ENCODE measurements at places on chromosomes 1 and 21.

DNA sequence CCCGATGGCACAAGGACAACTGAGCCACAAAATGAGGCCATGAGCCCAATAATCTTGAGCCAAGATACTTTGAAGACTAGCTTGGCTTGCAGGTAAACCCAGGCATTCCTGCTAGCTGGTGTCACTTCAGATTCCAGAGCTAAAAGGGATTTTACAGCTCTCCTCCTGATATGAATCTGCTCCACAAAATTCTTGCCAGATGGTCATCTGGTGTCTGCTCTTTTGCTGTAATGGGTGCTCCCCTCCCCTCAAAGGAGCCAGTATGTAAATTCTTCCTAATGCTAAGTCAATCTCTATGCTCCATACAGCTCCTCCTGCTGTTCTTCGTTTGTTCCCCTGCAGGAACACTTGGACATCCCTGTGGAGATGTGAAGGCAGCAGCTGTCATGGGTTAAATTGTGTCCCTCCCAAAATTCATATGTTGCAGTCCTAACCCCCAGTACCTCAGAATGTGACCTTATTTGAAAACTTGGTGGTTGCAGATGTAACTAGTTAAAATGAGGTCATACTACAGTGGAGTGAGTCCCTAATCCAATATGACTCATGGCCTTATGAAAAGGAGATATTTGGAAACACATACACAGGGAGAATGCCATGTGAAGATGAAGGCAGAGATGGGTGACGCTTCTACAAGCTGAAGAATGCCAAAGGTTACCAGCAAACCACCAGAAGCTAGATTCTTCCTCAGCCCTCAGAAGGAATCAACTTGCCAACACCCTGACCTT, 180.6 kb upstream of the PALMD start:
- peak; percentile 74 for DNase-seq

GRCh38 chr1:24248859-24249258, 61.8 kb upstream of the IFNLR1 start:
- no peak for DNase-seq

DNA sequence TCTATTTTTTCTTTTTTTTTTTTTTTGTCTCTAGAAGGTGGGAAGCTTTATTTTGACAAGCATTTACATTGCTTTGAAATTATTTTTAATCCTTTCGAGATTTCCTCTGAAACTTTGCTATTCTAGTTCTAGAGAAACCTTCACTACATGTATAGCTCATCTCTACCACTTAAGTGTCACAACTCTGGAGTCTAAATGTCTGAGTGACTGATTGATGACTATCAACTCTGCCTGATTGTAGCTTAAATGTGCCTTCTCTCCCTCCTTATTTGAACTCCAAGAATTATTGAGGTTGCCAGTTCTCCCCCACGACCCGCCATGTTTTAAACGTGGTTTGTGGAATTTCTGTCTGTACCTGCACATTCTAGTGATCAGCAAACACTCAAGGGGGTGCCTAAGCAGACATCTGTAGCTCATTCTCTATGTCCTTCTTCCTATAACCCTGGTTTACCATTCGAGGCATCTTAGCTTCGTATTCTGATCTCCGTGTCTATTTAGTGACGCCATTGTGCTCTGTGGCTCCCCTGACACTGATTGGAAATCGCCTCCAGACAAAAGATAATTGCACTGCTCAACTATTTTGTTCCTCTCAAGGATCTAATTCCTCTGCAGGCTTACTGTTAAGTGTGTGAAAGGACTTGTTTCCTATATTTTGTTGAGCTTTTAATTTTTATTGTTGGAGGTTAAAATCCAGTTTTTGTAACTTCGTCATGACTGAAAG, 1570.6 kb downstream of the BRINP3 start:
- DNase-seq = no peak

GRCh38 chr1:83931658-83932253, 67.2 kb downstream of the TTLL7 start:
- DNase-seq = peak; percentile 53

DNA sequence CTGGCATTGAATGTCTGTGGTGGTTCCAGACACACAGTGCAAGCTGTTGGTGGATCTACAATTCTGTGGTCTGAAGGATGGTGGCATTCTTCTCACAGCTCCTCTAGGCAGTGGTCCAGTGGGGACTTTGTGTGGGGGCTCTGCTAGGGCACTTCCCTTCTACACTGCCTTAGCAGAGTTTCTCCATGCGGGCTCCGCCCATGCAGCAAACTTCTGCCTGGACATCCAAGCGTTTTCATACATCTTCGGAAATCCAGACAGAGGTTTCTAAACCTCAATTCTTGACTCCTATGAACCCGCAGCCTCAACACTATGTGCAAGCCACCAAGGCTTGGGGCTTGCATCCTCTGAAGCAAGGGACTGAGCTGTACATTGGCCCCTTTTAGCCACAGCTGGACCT, 43.0 kb downstream of the RGS18 start:
- DNase-seq = no peak

DNA sequence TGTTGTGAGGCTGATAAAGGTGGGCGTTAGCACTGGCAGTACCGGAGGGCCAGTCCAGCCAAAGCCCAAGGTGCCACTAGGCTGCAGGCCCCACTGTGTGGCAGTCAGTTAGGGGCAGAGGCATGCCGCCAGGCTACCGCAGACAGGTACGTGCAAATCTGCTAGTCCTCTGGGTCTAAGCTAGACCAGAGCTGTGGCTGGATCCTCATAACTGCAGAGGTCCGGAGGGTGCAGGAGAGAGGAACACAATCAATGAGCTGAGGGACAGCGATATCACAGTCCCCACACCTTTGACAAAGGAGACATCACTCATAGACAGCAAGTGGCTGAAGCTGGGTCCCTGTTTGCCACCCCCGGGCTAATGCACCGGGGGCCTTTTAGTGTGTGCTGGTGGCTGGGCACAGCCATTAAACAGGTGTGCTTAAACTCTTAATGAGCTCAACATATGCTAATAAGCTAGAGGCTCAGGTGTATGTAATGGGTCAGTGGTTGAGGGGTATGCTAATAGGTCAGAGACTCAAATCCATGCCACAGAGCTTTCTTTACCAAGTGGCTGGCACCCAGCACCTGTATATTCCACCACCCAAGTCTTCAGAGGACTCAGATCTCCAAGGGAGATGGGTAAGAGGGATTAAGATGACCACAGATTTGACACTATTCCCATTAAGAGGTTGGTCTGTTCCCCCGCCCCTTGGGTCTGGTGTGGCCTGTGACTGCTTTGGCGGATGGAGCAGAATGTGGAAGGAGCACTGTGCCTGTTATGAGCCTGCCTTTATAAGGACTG, 82.0 kb downstream of the GLIS1 start:
- no peak for DNase-seq

DNA sequence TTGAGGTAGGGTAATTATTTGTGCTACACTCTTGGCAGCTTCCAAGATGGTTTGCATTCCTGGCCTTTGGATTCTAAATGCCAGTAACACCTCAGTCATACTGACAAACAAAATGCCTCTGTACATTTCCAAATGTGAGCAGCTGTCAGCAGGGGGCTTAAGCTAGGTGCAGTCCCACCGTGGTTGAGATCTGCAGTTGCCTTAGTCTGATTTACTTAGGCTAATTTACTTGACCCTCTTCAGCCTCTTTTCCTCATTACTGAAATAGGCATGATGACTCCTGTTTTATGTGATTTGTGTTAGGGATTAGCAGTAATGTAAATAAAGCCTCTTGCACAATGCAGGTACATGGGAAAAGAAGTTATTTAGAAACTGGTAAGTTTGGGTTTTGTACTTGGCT, 13.5 kb upstream of the SPATA1 start:
- DNase-seq = no peak

DNA sequence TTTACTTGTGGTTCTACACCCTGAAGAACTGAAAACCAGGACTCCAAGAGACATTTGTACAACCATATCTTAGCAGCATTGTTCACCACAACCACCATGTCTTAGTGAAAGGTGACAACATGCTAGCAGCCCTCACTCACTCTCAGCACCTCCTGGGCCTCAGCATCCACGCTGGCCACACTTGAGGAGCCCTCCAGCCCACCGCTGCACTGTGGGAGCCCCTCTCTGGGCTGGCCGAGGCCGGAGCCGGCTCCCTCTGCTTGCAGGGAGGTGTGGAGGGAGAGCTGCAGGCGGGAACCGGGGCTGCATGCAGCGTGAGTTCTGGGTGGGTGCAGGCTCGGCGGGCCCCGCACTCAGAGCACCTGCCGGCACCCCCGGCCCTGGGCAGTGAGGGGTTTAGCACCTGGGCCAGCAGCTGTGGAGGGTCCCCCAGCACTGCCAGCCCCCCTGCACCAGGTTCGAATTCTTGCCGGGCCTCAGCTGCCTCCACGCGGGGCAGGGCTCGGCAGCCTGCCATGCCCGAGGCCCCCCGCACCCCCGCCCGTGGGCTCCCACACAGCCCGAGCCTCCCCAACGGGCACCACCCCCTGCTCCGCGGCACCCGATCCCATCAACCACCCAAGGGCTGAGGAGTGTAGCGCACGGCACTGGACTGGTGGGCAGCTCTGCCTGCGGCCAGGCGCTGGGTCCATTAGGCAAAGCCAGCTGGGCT, 9.2 kb downstream of the C1orf159 start:
- no peak for DNase-seq

GRCh38 chr1:67632811-67633655, 52.0 kb upstream of the GADD45A start:
- no peak for DNase-seq

DNA sequence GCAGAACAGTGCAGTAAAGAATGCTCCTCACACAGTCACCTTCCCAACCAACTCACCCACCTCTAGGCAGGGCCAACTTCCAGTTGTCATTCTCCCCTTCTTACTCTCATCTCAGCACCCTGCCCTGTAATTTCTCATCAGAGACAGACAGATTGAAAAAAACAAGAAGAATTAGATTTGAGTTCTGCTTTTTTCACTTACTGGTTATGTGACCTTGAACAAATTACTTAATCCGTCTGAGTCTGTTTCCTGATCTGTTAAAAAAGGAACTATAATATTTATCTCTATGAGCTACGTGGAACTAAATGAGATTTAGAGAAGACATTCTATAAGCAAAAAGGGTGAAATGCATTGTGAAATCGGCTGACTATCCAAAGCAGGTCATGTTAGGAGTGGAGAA, 330.3 kb downstream of the ZNF326 start:
- DNase-seq = no peak

DNA sequence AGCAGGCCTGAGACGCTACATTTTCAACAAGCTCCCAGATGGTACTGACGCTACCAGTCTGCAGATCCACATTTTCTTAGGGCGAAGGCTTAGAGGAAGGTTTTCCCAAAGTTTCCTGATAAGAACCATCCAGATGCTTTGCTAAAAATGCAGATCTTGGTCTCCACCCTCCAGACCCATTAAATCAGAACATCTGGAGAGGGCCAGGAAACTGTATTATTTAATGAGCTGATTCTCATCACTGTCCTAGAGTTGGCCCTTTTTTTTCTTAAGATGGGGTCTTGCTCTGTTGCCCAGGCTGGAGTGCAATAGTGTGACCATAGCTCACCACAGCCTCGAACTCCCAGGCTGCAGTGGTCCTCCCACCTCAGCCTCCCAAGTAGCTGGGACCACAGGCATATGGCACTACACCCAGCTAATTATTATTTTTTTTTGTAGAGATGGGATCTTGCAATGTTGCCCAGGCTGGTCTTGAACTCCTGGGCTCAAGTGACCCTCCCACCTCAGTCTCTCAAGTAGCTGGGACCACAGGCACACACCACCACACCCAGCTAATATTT, 67.2 kb upstream of the EFHD2 start:
- DNase-seq = no peak

GRCh38 chr1:201528631-201529252, 10.2 kb upstream of the NAV1 start:
- DNase-seq = peak; percentile 57

GRCh38 chr1:78333502-78333901, 157.3 kb upstream of the PTGFR start:
- peak; percentile 59 for DNase-seq

DNA sequence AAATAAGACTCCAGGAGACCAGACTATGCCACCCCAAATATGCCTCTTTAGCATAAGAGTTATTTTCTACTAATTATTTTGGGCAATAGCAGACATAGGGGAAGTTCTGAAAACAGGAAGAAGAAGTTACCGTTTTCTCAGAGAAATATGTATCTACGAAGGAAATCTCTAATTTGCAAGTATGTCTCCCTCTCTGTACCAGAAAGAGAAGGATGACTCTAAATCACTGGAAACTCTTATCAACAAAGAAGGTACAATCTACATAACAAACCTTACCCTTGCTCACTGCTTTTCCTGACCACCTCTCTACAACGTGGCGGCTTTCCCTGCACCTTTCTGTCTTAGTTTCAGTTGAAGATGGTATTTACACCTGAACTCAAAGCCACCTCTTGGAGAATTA, 49.0 kb downstream of the OMA1 start:
- no peak for DNase-seq

DNA sequence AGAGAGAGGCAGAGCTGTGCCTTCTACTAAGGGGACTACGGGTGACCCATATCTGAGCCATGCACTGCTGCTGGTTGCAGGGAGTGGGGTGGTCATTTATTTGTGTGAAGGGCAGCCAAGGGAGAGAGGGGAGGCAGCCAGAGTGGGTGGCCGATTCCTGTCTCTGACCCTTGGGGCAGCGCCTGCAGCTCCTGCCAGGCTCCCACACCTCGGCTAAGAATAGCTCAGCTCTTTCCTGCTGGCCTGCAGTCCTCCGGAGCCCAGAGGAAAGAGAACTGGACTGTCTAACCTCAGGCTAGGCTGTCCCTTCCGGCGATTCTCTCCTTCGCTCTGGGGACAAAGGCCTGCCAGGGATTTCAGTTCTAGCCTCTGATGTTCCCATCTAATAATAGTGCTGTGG, 11.6 kb upstream of the CD34 start:
- no peak for DNase-seq

DNA sequence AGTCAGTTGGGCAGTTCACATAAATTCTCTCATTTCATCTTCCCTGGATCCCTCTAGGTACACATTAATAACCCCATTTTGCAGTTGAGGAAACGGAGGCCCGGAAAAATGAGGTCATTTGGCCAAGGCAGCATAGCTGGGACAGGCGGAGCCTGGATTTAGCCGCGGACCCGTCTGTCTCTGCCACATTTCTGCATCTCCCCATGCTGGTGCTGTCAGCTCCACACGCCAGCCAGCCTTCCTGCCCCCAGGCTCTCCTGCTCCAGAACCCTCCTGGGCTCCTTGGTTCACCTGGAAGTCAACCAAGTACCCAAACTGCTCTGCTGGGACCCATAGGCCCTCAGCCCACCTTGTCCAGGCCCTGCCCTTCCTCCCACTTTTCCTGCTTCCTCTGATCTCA, 7.6 kb downstream of the FOXO6 start:
- DNase-seq = no peak

DNA sequence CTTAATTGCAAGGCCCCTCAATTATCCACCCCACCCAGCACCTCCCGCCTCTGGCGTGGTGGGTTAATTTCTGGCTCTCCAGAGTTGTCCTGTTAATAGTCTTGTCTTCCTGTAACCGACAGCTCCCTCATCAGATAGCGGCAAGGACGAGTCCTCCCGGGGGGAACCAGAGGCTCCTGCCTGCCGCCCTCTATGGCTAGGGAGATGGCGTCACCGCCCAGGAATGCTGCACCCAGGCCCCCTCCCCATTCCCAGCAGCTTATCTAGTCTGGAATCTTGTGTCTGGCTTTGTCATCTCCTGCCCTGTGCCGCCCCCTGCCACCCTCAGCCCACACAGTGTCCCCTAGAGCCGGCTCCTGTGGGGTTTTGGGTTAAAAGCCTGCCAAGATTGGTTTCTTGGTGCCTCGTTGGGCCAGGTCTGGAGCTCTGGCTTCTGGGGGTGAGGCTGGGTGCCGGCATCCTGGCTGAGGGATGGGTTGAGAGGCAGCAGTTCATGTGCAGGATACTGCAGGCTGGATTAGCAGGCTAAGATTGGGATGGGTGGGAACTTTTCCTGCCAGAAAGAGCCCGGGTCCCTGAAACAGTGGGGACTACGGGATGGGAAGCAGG, 48.8 kb downstream of the EDN2 start:
- peak; percentile 78 for DNase-seq

- DNase-seq = peak; percentile 5
Measured at GRCh38 chr1:242425232-242425631, 99.3 kb downstream of the PLD5 start.

Data from fibroblast of skin of back (primary cell).